ENCODE measurements at places on chromosomes 4 and X.

- no peak for DNase-seq
These were observed 68.9 kb downstream of the PCDH19 start for GRCh38 chrX:100341142-100341510.

DNA sequence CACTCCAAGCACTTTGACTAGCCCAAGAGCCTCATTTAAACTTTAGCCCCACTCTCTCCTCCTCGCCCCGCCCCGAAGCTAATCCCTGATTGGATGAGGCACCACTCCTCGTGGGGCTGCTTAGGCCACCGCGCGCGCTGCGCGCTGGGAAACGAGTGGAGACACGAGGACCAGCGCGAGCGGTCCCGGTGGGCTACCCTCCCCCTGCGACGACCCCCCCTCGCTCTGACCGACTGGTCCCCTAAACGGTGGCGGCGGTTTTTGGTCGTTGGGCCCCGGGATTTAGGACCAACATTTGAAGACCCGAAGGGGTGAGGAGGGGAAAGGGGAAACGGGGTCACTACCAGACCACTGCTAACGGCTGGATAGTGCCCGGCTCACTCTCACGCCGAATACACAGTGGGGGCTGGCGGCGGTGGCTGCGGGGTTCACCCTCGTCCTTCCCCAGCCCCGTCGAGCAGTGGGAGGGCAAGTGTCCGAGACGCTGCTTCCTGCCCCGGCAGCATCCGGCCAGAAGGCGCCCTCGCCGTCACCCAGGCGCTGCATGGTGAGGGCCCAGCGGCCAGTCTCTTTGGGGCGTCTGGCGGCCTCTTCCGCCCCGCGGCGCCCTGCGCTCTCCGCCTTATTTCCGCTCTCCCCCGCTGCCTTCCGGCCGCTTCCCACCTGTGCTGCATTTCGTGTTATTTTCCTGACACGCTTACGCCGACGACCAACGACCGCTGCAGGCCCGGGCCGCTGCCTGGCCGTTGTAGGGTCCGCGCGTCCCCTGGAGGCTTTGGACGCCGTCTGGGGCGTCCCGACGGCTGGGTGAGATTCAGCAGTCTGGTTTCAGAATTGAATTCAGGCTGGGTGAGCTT is at the start of gene RBM46:
Gene RBM46 (plus strand): TSS at position 147 of the 857 bp plus-strand sequence. CDS start 15,481 bp downstream, outside the sequence.
- no peak for DNase-seq

GRCh38 chr4:155935389-155935986 is 18.2 kb downstream of the CTSO start:
- no peak for DNase-seq

GRCh38 chr4:128862608-128863311 is 53.3 kb downstream of the JADE1 start:
- peak; percentile 26 for DNase-seq

DNA sequence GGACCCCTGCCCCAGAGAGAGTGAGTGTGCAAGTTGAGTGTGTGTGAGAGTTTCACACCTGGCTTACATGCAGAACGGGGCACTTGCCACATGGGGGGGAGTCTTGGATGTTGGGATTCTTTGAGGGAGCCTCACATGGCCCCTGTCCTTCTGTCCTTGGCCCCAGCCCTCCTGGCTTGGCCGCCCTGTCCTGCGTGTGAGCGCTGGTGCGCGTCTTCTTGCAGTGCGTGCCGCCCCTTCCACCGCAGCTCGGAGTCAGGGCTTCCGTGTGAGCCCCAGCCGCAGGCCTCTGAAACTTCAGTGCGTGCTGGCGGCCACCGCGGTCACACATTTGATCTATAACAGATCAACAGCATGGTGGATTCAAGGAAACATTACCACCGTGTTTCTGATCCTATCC is 30.1 kb upstream of the HGFAC start:
- DNase-seq: peak; percentile 10

DNA sequence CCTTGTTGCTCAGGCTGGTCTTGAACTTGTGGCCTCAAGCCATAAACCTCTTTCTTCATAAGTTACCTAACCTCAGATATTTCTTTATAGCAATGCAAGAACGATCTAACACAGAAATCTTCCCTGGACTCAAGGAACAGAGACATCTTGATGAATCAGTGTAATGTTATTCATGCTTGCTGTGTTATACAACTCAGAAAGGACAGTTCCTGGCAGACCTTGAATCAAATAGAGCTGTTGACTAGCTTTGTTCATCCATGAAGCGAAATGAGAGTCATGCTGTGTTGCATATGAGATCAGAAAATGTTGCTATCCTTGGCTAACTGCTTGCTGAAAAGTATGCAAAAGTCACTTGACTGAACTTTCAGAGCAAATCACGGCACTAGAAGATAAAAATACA is 72.6 kb upstream of the ARHGAP24 start:
- no peak for DNase-seq

GRCh38 chr4:41156574-41156973 is 57.8 kb downstream of the APBB2 start:
- DNase-seq: no peak

GRCh38 chrX:34341258-34341657 is 209.1 kb upstream of the FAM47A start:
- no peak for DNase-seq

- no peak for DNase-seq
These were observed 958 bp upstream of the UGT2B7 start for GRCh38 chr4:69095301-69095731.

All from lung (tissue), 17 donors.